Left lung (tissue), 14 donors: ENCODE measurements at places on chromosomes 13 and 19.

DNA sequence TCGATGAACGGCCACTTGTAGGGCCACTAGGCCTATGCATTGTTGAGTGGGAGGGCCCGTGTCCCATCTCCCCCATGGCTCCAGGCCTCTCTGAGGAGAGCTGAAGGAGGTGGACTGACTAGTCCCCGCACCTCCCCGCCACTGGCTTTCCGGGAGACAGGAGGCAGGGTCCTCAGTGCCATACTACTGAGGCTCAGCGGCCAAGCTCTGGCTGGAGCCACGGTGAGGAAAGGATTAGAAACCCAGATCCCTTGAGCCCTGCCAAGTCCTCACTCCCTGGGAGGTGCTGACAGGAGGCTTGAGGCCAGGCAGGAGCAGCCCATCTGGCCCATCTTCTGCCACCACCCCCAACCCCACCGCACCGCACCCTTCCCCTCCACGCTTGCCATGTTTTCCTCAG is 29.0 kb downstream of the CCDC8 start:
- H3K4me3 ChIP-seq: no peak overlapping the region
- no peaks in the 10 kb centered on the region for H3K27me3 ChIP-seq
- no peak for DNase-seq
- no peak overlapping the region for H3K27ac ChIP-seq
- H3K4me1 ChIP-seq: no peaks in the 10 kb centered on the region

DNA sequence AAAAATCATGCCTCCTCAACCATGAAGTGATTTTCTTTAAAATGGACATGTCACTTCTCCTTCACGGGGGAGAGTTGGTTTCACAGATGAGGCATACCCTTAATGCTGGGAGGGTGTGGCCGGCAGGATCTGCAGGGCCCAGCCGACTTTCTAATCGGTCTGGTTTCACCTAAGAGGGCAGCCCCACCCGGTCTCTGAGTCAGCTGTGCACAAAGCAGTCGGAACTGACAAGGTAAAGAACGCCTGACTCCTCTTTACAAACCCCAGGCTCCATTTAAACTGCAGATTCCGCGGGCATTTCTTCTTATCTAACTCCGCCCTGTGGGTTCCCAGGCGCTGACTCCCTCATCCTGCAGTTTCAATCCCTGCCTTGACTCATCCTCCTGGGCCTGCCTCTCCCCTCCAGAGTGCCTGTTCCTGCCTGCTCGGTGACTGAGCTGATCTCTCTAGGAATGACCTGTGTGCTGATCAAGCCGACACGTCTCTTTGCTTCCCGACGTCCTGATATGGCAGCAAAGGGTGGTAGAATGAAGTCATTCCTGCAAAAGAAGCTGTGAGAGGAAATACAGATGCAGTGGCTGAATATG is 63.4 kb downstream of the EFNB2 start:
- H3K4me3 ChIP-seq: no peak overlapping the region
- H3K27ac ChIP-seq: peak overlapping the region; percentile 9
- no peak for DNase-seq
- H3K27me3 ChIP-seq: no peaks in the 10 kb centered on the region
- no peaks in the 10 kb centered on the region for H3K36me3 ChIP-seq

DNA sequence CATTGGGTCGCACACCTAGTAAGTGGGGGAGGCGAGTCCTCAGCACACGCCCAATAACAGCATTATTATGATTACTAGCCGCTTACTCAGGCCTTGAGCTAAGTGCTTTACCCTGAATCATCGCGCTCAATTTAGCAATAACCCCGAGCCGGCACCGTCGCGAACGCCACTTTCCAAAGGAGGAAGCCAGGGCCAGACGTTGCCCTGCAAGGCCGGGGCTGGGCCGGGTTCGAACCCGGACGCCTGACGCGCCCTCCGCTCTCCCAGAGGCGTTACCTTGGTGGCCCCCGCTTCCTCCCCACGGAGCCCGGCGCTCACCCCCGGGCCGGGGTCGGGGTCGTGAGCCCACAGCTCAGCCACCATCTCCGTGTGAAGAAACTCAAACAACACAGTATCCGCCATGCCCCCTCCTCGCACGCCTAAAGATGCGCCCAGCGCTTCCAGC is at the start of gene TRAPPC6A:
Gene TRAPPC6A, minus strand, starts transcription at position 421 of the 445 bp plus-strand sequence. Its CDS starts 19 bp downstream, at position 402.
- no peaks in the 10 kb centered on the region for H3K27me3 ChIP-seq
- H3K27ac ChIP-seq: peak within 1 kb of the TSS; percentile 84
- H3K4me1 ChIP-seq: peaks cover 13% of the 10 kb centered on the region
- H3K36me3 ChIP-seq: no peaks in the 10 kb centered on the region

GRCh38 chr19:50476224-50476906 is at the start of the genes EMC10 and GARIN5A:
Gene EMC10, plus strand, starts transcription at chr19:50476507. Its CDS starts 38 bp downstream, at chr19:50476545.
Gene GARIN5A, minus strand, starts transcription at chr19:50476848. Its CDS starts 460 bp downstream, at chr19:50476388.
- DNase-seq: peak; percentile 96
- no peaks in the 10 kb centered on the region for H3K27me3 ChIP-seq
- peak within 1 kb of the TSS; percentile 91 for H3K4me3 ChIP-seq

GRCh38 chr19:33674626-33675367 is 53.0 kb downstream of the CHST8 start:
- H3K36me3 ChIP-seq: no peaks in the 10 kb centered on the region
- no peaks in the 10 kb centered on the region for H3K4me1 ChIP-seq
- H3K27ac ChIP-seq: no peak overlapping the region
- H3K27me3 ChIP-seq: peaks cover 55% of the 10 kb centered on the region
- H3K4me3 ChIP-seq: no peak overlapping the region

DNA sequence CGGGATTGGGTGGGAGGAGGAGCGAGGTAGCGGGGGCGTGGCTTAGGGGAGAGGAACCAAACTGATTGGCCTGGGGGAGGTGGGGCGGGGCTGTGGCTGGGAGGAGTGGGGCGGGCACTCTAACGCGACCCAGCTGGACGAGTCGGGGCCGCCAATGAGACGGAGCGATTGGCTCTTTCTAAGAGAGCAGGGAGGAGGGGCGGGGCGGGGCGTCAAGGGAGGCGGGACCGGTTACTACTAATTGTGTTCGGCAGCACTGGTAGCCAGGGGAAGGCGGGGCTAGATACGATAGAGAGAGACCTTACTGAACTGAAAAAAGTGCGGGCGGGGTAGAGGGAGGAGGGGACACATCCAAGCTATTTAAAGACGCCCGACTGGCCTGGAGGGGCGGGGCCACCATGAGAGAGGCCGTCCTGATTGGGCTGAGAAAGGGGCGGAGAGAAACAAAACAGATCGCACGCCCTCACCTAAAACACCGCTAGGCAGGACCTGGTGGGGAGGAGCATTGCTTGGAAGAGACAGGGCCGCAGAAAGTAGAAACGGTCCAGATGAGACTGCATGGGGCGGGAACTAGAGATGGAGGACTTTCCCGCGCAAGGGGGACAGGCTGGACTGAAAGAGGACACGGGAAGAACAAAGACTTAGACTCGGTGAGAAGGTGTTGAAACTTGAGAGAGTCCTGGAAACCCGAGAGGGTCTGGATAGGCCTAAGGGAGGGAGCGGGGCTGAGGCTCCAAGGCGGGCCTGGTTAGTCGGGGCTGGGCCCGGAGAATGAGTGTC is at the start of gene KCNC3:
Gene KCNC3, minus strand, starts transcription at position 232 of the 780 bp plus-strand sequence. CDS start 295 bp downstream, outside the sequence.
- peak within 1 kb of the TSS; percentile 69 for H3K27ac ChIP-seq
- H3K36me3 ChIP-seq: no peaks in the 10 kb centered on the region
- peak; percentile 99 for DNase-seq
- H3K4me1 ChIP-seq: no peaks in the 10 kb centered on the region
- peaks cover 11% of the 10 kb centered on the region for H3K27me3 ChIP-seq

DNA sequence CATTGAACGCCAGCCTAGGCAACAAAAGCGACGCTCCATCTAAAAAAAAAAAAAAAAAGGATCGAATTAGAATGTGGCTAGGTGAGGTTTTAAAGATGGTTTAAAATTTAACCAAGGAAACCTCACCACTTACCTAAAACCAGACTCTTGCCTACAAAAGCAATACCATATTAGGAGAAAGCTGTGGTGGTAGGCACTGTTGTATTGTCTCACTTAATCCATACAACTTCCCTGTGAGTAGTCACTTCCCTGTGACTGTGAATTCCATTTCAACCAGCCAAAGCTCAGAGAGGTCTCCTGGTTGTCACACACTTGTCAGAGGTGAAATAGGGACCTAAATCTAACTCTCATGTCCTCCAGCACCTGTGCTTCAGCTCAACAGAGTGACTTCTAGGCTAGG is 15.4 kb downstream of the SHISA2 start:
- H3K27me3 ChIP-seq: no peaks in the 10 kb centered on the region
- H3K4me1 ChIP-seq: no peaks in the 10 kb centered on the region
- no peak overlapping the region for H3K4me3 ChIP-seq
- no peak for DNase-seq
- H3K27ac ChIP-seq: no peak overlapping the region

DNA sequence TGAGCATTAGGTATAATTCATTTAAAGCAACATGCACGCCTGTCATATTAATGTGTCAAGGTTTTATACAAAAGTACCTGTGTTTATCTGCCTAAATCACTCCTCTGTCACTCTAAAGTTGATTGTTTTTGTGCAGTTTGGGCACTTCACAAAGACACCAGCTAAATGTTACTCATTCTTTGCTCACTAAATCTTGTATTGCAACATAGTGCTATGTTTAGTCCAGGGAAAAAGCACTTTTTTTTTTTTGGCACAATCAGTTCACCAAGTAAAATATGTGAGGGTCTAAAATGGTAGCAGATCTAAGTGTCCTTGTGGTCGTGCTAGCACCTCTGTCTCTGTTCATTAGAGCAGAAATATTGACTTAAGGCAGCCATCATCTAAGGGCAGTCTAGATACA is 2526.7 kb upstream of the PCDH20 start:
- H3K27ac ChIP-seq: no peak overlapping the region
- H3K4me3 ChIP-seq: no peak overlapping the region
- H3K36me3 ChIP-seq: no peaks in the 10 kb centered on the region

DNA sequence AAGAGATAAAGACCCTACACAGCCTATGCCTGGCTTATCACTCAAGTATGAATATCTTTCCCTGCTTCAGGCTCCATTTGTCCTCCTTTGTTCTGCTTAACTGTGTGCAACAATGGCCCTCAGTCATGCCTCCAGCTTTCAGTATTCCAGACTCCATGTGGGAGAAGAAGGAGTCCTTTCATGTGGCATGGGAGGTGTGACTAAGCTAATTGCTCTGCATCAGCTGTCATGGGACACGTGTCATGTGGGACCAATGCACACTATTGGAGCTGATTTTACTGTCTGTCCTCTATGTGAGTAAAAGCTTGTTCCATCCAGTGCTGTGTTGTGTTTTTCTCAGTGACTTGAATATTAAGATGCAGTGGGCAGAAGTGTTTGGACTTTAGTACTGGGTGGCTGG is 1198.3 kb downstream of the OLFM4 start:
- no peak overlapping the region for H3K27ac ChIP-seq
- H3K36me3 ChIP-seq: no peaks in the 10 kb centered on the region
- H3K4me3 ChIP-seq: no peak overlapping the region
- no peaks in the 10 kb centered on the region for H3K27me3 ChIP-seq

- peaks cover 42% of the 10 kb centered on the region for H3K36me3 ChIP-seq
- H3K4me3 ChIP-seq: no peak overlapping the region
- DNase-seq: peak; percentile 5
- no peaks in the 10 kb centered on the region for H3K4me1 ChIP-seq
- H3K27ac ChIP-seq: no peak overlapping the region
Measured at GRCh38 chr19:44303320-44303719, 1.5 kb downstream of the ZNF235 start.

- H3K36me3 ChIP-seq: no peaks in the 10 kb centered on the region
- no peaks in the 10 kb centered on the region for H3K27me3 ChIP-seq
- H3K27ac ChIP-seq: no peak overlapping the region
- no peak overlapping the region for H3K4me3 ChIP-seq
Measured at GRCh38 chr13:95156208-95156607, 145.0 kb downstream of the ABCC4 start.

DNA sequence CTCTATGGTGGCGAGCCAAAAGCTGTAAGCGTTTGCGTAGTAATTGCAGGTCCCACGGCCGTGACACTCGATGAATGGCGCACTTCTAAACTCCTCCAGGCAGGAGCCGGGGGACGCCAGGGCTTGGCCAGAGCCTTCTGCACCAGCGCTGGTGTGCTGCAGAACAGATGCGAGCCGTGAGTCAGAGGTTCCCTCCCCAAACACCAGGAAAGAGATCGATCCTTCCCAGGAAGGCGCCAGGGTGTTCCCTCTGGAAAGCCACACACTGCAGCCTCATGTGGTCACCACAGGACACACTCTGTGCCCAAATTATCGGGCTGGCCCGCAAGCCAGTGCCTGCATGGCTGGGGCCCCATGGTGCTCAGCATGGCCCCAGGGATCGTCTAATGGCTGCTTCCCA is 154.6 kb downstream of the COL4A1 start:
- no peak overlapping the region for H3K27ac ChIP-seq
- H3K4me3 ChIP-seq: no peak overlapping the region
- DNase-seq: no peak
- H3K27me3 ChIP-seq: no peaks in the 10 kb centered on the region
- H3K4me1 ChIP-seq: no peaks in the 10 kb centered on the region
- H3K36me3 ChIP-seq: peaks cover 41% of the 10 kb centered on the region

GRCh38 chr19:9793071-9793591 is 24.6 kb upstream of the ZNF846 start:
- no peaks in the 10 kb centered on the region for H3K4me1 ChIP-seq
- H3K4me3 ChIP-seq: peak overlapping the region; percentile 67
- no peaks in the 10 kb centered on the region for H3K27me3 ChIP-seq
- H3K36me3 ChIP-seq: no peaks in the 10 kb centered on the region
- DNase-seq: no peak

DNA sequence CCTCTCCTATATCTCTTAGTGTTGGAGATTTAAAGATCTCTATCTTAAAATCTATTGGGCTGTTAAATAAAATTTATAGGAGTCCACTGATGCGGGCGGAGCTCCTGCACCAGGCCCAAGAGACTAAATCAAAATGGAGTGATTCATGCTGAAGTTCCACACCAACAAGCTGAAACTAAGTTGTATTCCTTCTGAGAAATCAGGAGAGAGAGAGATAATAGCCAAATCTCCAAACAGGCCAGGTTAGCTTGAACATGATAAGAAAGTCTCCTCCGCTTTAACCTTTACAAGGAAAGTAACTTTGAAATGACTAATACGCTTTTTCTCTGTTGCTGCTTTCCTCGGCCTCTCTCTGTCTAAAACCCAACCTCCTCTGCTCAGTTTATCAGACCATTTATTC is 241.9 kb upstream of the NBEA start:
- H3K4me1 ChIP-seq: no peaks in the 10 kb centered on the region
- H3K27ac ChIP-seq: no peak overlapping the region
- H3K27me3 ChIP-seq: no peaks in the 10 kb centered on the region
- no peak overlapping the region for H3K4me3 ChIP-seq
- no peak for DNase-seq
- no peaks in the 10 kb centered on the region for H3K36me3 ChIP-seq
